ENCODE measurements at places on chromosomes 2 and 18.

DNA sequence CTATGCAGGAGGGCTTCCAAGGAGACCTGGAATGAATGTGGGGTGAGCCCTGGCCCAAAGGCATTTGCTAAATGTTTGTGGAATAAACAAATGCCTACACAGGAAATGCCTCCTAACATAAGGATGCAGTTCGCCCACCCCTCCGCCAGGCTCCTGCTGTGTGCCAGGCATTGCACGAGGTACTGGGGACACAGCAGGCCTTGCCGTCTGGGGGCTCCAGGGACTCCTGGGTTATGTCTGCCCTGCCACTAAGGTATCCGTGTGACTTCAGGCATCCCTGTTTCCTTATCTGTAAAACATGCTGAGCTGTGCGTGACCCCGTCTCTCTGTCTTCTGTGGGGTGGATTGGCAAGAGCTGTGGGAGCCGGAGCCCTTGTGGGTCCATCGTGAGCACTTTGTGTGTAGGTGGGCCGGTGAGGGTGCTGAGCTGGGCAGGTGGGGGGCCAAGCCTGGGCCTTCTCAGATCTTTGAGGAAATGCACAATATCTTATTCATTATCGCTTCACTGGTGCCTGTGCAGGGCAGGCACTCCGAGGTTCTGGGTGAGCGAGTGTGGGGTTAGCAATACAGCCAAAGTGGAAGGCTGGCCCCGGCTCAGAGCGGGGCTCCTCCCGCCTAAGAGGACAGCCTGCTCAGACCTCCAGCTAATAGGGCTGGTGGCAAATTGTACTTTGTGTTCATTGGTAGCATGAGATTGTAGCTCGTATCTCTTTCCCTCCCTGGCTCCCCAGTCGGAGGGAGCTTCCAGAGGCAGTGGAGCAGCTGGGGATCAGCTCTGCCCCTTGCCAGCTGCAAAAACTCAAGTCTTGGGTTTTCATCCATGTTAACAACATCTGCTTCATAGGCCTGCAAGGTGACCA, 126.8 kb downstream of the GLI2 start:
- DNase-seq: no peak

- DNase-seq: no peak
Measured at GRCh38 chr2:48715042-48715899, 40.3 kb downstream of the LHCGR start.

DNA sequence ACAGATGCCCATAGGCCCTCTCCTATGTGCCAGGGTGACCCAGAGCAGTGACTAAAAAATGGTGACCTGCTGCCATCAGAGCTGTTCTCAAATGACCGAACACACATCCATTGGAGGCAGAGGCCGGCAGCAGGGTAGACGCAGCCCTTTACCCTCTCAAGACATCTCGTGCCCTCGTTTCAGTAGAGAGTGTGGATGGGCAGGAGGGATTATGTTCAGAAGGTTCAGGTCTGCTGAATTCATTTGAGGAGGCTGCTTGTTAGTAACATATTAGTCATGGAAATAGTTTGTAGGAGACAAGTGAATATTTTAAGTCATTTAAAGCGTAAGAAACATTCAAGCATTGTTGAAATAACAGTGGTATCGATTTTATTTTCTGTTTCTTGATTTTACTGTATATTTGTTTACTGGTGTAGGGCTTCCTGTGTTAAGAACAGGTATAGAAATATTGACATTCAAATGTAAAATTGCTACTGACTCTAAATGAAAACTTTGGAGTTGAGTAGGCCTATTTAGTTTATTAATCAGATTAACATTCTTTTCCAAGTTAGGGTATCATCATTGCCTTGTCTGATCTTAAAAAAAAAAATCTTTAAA, 82.6 kb downstream of the ZNF532 start:
- no peak for DNase-seq

DNA sequence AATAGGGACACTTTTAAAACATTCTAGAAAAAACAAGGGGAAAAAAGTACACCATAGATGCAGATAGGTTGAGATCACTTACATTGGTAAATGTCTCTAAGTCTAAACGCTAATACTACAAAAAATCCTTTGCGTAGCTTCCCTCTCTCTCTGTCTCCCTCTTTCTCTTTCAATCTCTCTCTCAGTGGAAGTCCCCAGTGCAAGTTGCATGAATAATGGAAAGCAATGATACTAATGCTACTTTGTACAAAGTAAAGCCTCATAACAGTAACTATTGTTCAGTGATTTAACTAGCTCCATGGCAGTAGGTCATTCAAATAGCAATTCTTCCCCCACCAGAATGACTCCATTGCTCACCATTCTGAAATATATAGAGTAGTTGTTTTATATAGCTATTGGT, 12.8 kb downstream of the MEIS1 start:
- DNase-seq: no peak

- no peak for DNase-seq
Measured at GRCh38 chr18:21914739-21915319, 174.2 kb downstream of the MIB1 start.

- DNase-seq: no peak
Measured at GRCh38 chr2:12807907-12808810, 91.4 kb downstream of the TRIB2 start.

- peak; percentile 39 for DNase-seq
Measured at GRCh38 chr2:239991689-239992314, 33.3 kb downstream of the NDUFA10 start.

GRCh38 chr2:78721355-78722033, 304.0 kb upstream of the REG3G start:
- DNase-seq: no peak

GRCh38 chr18:61448316-61448715, 115.1 kb downstream of the CDH20 start:
- no peak for DNase-seq

- no peak for DNase-seq
Measured at GRCh38 chr2:51953931-51954330, 922.0 kb upstream of the NRXN1 start.

- DNase-seq: no peak
Measured at GRCh38 chr2:8413589-8414135, 268.2 kb upstream of the ID2 start.

DNA sequence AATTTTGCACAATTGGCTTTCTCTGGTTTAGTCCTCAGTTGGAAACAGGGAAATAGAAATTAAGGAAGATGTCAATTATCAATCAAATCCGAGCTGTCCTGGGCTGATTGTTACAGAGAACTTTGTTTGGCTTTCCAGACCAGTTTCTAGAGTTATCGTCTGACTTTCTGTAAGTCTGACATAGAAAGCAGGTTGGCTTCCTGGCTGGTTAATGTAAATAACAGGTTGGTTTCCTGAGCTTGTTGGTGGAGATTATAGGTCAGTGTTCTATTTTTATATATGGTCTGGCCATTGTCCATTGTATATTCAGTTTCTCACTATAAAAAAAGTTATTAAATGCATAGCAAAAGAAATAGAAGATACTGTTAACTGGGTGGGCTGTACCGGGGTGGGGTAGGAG, 204.8 kb downstream of the MBD2 start:
- DNase-seq: no peak

DNA sequence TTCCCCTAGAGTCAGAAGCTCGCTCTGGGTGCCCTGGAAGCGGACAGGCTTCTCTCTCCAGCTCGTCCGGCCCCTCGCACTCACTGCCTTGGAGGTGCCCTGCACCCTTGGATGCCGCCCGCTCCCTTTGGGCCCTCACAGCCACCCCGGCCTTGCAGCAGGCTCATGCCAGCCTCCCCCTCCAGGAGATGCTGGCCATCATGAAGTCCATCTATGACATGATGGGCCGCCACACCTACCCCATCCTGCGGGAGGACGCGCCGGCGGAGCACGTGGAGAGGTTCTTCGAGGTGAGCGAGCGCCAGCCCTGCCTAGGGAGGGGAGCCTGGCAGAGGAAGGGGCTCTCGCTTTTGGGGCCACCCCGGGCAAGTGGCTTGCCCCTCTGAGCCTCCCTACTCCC, 20.3 kb upstream of the FAHD2A start:
- DNase-seq: no peak

DNA sequence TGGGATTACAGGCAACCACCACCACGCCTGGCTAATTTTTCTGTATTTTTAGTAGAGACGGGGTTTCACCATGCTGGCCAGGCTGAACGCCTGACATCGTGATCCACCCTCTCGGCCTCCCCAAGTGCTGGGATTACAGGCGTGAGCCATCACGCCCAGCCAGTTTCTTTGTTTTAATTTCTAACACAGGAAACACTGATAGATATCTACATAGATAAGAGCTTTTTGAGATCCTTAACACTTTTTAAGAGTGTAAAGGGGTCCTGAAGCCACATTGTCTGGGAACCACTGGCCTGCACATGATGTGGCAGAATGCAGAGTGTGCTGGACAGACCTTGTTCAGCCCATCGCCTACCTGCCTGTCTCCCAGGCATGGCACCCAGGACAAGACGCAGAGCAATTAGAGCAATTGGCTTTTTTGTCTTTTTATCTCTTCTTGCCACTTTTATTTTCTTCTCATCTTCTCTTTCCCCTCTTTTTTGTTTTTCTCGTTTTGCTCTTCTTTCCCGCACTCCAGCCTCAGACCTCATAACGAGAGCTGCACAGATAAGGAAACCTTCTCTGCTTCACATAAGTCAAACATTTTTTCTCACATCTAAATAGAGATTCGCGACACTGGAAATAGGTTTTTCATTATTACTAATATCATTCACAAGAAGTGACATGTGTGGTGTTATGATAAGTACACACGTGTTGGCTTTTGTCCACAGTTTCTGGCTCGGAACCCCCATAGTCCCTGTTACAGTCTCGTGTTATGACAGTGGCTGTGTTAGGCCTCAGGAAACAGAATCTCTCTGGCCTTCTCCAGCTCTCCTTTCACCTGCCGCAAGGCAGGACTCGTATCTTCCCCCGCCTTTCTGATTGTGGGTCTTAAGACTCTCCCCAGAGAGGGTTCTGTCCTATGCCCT, 25.2 kb upstream of the GPR55 start:
- DNase-seq: no peak

- DNase-seq: no peak
Measured at GRCh38 chr2:96897491-96898134, 27.7 kb upstream of the SEMA4C start.

DNA sequence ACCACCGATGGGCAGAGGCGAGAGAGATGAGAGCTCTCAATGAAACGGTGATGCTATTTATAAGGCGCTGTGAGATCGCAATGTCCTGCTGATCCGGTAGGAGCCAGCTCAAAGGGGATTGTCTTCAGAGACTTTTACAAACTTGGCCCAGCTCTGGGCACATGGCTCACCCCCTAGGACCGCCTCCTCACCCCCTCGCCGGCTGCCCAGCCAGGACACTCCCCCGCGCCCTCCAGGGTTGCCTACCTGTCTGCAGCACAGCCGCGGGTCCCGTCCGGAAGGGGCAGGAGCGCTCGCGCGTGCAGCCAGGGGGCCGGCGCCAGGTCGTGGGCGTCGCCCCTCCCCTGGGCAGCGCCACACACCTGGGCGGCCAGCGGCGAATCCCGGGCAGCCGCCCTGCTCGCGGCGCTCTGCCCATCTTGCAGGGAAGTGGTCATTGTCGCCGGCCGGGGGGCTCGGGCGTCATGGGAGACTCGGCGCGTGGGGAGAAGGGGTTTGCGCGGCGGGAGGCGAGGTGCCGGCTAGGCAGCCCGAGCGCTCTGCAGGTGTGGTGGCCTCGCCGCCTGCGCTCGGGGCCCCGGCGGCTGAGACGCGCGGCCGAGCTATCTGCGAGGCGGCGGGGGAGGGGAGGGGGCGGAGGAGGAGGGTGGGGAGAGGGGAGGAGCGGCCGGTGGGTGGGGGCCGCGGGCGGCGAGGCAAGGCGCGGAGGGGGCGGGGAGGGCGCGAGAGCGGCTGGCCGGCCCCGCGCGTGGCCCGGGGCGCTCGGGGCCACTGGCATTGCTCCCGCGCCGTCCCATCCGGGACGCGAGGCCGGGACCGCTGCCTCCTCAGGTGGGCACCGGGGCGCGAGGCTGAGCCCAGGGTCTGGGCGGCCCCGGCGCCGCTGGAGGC, at the start of gene GRB14:
Gene GRB14 (minus strand): TSS at position 610 of the 891 bp plus-strand sequence. CDS start 173 bp downstream, at position 437.
- DNase-seq: no peak

DNA sequence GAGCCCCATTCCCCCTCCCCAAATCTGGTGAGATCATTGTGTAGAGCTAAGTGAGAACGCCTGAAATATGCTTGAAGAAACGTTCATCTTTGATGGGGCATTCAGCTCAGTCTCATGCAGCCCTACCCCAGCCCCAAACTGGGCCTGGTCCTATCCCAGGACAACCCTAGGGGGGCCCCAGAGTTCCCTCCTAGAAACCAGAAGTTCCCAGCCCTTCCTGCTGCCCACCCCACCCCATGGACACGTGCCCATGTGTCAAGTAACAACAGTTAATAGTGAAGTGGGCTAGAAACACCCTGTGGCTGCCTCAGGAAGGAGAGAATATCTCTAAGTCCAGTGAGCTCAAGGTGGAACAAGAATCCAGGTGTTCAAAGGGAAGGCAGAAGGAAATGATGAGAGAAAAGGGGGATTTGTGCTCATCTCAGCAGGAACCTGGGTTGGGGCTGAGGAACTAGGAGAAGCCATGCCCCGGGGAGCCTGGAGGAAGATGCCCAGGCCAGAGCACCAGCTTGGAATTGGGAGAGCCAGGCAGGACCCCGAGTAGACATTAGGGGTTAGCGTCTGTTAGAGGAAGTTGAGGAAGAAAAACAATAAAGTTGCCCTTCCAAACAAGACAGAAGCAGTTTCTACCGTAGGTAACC, 20.1 kb upstream of the SLC20A1 start:
- DNase-seq: no peak

- no peak for DNase-seq
Measured at GRCh38 chr18:56097621-56098020, 509.6 kb upstream of the TCF4 start.

DNA sequence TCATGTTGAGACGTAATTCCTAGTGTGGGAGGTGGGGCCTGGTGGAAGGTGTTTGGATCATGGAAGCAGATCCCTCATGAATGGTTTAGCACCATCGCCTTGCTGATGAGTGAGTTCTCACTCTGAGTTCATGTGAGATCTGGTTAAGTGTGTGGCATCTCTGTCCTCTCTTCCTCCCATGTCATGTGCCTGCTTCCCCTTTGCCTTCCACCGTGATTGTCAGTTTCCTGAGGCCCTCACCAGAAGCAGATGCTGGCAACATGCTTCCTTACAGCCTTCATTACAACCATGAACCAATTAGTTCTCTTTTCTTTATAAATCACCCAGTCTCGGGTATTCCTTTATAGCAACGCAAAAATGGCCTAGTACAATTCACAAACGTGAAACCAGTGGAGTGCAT, 14.6 kb upstream of the MCM6 start:
- no peak for DNase-seq

- no peak for DNase-seq
Measured at GRCh38 chr2:648476-649424, 28.5 kb downstream of the TMEM18 start.

GRCh38 chr2:61485281-61485680, 14.4 kb upstream of the USP34 start:
- DNase-seq: no peak

- no peak for DNase-seq
Measured at GRCh38 chr2:112831513-112831845, 5.1 kb downstream of the IL1B start.

- DNase-seq: no peak
Measured at GRCh38 chr2:228329282-228329681, 147.8 kb upstream of the SPHKAP start.

- DNase-seq: no peak
Measured at GRCh38 chr18:54205959-54206358, 18.5 kb downstream of the MBD2 start.

Data from central memory CD4-positive, alpha-beta T cell (primary cell).